LHCN-M2 (cell line): ENCODE measurements at places on chromosomes 16 and 17. TPM values are rescaled to one million over a fixed set of nuclear protein-coding genes. Genes with fewer than 3 reads are reported as not detected.

GRCh38 chr17:647324-648197 is 67.1 kb downstream of the VPS53 start:
- DNase-seq: no peak

DNA sequence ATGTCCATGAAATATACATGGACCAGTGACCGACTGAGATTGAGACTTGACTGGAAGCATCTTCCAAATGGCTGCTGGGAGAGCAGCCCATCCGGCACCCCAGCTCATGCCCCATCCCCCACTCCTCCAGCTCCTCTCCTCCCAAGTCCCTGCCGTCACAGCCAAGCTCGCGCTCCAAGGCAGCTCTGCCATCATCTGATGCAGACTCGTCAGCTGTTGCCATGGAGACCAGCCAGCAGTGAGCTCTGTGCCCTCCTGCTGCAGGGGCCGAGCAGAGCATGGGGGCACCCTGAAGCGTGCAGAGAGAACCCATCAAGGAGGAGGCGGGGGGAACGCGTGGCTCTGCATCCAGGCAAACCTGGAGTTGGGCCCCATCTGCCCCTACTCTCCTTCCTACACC is 74.5 kb upstream of the TNRC6C start:
- no peak for DNase-seq

- DNase-seq: no peak
These were observed 199.5 kb downstream of the PRKCB start for GRCh38 chr16:24035127-24035842.

DNA sequence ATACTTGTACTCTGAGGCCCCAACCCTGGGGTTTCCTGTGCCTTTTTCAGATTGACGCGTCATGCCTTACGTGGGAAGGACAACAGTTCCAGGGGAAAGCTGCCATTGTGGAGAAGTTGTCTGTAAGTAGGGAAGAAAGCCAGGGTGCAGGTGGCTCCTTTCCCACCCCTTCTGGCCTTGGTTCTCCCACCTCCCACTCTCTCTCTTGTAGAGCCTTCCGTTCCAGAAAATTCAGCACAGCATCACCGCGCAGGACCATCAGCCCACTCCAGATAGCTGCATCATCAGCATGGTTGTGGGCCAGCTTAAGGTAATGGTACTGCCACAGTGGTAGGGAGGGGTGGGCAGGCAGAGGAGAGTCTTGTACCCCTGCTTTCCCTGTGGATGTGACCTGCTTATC is 4.6 kb upstream of the EDC4 start:
- no peak for DNase-seq

DNA sequence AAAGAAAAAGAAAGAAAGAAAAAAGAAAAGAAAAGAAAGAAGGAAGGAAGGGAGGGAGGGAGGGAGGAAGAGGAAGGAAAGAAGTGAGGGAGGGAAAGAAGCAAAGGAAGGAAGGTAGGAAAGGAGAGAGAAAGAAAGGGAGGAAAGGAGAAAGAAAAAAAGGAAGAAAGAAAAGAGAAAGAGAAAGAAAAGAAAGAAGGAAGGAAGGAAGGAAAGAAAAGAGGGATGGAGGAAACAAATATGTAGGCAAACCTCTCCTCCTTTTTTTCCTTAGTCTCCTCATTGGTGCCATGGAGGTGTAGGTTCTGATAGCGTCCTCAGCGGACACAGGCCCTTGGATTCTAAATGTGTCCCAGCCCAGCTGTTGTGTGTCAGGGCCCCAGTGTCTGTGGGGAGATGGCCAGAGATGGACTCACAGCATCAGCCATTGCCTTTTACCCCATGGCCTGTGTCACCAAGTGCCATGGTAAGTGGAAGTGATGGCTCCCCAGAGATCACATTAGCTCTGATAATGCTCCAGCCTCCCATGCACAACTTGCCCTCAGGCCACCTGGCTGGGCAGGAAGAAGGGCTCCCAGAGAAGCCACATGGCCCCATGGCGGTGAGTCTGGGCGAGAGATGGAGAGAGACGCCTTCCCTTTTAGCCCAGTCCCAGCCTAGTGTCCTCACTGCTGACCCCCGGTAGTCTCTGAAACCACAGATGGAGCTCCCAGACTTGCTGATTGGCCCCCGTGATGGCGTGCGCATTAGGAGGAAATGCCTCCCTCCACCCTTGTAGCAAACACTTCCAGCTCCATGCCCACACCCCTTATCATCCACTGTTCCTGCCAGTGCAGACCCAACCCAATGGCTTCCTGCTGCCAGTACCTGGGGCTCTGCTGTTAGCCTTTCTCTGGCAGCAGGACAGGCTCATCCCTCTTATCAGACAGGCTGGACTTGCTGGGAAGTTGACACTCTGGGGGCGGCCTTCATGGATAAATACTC is 3.7 kb upstream of the SLC6A2 start:
- DNase-seq: no peak

DNA sequence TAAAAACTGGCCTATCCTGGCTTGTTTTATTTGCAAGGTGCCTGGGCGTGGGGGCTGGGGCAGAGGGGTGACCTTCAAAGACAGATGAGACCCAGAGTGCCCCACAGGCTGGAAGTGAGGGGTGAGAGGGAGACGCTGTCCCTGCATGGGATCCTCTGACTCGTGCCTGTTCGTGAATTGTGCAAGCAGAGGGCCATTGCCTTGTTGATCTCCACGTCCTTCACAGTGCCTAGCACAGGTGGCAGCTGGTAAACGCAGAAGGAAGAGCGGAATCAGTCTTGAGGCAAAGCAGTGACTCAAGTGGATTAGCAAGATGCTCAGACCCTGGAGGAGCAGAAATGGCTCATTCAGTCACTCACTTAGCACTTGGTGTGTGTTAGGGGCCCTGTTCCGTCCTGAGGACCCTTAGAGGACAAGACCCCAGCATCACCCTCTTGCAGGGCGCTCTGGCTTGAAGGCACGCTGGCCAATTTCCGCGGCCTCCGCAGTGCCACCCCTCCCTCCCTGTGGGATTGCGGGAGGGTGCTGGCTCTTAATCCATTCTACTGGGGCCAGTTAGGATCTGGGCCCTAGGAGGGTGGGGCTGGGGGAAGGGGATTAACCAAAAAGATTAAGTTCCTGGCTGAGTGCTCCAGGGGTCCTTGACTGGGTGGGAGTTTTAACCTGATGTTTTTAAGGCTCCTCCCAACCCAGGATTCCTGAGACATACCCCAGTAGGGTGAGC is 151.2 kb downstream of the CCDC182 start:
- DNase-seq: no peak

GRCh38 chr17:72362376-72363088 is 241.7 kb downstream of the SOX9 start:
- peak; percentile 93 for DNase-seq

DNA sequence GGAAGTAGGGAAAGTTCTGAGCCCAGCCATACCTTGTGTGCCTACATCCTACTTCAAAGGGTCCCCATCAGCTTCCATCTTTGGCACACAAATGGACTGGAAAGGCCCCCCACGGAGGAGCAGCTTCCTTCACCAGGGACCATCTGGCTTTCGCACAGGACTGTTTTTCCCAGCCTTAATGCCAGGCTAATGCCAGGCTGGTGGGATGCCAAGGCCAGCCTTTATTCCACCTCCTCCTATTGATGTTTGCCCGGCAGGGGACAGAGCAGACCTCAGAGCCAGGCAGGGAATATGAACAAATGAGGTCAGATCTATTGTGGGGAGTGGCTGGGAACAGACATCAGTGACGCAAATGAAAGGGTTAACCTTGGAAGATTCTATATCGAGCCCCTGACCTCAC is 5.7 kb downstream of the GPR179 start:
- DNase-seq: no peak

GRCh38 chr16:8798174-8798527 is 512 bp downstream of the PMM2 start:
- DNase-seq: peak; percentile 23

DNA sequence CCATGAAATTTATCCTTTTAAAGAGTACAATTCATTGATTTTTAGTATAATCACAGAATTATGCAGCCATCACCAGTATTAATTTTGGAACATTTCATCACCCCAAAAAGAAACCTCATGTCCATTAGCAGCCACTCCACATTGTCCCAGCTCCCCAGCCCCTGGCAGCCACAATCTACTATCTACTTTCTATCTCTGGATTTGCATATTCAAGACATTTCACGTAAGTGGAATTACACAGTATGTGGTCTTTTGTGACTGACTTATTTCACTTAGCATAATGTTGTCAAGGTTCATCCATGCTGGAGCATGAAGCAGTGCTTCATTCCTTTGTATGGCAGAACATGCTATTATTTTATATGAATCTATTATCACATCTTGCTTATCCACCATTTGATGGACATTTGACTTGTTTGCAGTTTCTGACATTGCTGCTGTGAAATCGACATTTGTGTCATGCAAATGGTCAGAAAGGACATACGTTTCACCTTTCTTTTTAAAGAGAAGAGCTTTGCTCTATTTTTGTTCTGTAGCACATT is 10.7 kb downstream of the METTL9 start:
- no peak for DNase-seq

- DNase-seq: peak; percentile 76
These were observed 9.1 kb downstream of the ASPHD1 start for GRCh38 chr16:29909391-29909790.

DNA sequence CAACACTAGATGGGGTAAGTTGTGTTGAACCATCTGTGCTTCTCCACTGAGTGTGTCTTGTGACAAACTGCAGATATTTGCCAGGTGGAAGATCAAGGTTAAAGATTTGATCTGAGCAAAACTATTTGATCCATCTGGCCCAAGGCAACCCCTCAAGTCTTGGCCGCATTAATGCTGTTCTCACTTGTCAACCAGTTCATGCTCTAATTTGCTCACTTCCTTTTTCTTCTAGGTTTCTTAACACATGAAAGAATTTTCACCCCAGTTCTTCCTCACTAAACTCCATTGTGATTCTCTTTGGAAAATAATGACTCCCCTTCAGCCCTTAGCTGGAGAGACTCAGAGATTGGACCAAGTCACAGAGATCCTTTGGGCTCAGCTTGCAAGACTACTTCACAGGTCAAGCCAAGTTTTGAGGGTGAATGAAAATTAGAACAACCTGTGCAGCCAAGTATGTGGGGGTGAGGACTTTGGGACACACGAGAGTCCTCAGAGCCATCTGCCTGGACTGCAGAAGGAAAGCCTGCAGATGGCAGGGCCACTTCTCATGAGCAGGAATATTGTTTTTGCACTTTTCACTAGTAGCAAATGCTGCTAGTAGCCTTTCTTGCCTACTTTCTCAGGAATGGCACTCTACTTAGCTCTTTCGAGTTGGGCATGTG is 166.5 kb downstream of the AXIN2 start:
- DNase-seq: no peak

- peak; percentile 51 for DNase-seq
These were observed 43.1 kb downstream of the GLG1 start for GRCh38 chr16:74563828-74564263.

DNA sequence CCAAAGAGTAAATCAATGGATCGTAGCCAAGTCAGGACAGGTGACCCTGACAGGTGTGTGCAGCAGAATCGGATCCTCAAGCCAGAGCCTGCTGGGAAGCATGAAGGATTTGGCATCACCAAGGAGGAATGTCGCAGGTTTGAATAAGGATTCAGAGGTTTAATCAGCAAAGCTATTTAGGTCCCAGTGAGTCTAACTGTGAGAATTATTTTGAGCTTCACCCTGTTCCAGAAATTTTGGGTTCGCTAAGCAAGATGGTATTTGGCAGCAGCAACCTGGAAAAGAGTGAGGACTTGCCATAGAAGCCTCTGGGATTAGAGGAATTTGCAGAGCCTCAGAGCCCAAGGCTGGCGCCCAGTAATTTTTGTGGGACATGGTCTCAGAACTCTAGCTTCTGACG is 173.0 kb downstream of the CCDC182 start:
- no peak for DNase-seq

DNA sequence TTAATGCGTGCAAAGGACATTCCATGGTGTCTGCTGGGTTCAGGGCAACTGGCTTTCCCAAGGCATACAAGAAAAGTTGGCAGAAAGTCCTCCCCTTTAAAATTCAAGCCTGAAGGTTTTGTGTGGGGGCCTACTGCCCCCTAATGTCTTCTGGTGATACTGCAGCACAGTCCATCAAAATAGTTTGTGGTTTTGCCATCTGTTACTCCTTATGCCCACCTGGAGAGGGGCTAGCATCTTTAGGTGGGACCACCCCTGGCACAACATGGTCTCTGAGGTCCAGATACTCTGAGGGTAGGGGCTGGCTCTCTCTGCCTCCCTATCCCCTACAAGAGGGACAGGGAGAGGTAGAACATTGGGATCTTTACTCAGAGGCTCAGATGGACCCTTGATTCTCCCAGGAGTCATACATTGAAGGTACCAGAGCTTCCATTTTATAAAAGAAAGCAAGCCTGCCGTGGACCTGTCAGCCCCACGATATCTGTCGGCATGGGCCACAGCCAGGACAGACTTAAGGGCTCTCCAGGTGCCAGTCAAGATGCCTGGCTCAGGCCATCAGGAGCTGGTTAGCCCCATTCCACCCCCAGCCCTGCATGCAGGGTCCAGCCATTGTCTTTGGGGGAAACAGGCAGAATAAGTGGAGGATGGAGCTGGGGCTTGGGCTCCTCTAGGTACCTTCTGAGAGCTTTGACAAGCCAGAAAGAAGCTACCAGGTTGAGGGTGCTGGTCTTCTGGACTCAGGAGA is 6.3 kb downstream of the ESRP2 start:
- DNase-seq: peak; percentile 71

DNA sequence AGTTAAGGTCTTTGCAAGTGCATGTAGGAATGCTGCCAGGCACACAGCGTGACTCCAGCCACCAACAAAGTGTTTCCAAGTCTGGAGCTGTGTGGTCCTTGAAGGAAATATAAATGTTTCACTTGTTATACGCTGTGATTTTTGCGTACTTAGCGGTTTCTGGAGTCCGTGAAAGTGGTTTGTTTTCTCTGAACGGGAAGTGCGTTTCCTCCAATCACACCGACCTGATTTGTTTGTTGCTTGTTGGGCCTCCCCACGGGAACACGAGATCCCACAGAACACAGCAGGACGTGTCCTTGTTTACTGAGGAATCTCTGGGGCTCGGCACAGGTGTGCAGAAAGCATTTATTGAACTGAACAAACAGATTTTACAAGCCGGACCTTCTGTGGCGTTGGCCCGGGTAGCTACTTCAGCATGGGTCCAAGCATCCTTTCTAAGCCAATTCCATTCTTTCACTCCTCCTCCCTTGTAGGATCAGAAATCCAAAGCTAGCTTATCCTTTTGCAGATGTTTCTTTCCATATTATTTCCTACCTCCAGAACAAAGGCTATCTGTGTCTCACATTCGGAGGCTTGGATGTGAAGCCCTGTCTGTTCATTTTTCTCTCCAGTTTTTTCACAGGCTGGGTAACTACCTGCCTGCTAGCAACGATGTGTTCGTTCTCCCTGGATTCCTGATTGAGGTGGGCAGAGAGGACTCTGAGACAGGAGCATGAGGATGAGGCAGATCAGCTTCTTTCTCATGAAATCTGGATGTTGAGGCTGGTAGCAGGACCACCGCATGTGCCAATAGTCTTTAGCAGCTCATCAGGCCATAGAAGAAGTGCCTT is 44.6 kb downstream of the ABAT start:
- no peak for DNase-seq

The CFAP97D1 gene
- total RNA-seq: under 0.01 and 0.06 TPM in 2 replicates

The PCGF2 gene
- 6.4 and 7.7 TPM in 2 replicates for total RNA-seq

The GDPD3 gene
- total RNA-seq: 0.83 and 1.0 TPM in 2 replicates

The CDK5R1 gene
- 4.2 and 8.6 TPM in 2 replicates for total RNA-seq
